A549 (cell line): ENCODE measurements at places on chromosomes 1 and 21.
A peak's percentile ranks its signal among the peaks of the same experiment; 100 is the strongest.

- DNase-seq: no peak
These were observed 34.6 kb upstream of the SLC45A1 start for GRCh38 chr1:8283058-8283884.

- no peak for DNase-seq
These were observed 20.4 kb downstream of the DEGS1 start for GRCh38 chr1:224203243-224204016.

DNA sequence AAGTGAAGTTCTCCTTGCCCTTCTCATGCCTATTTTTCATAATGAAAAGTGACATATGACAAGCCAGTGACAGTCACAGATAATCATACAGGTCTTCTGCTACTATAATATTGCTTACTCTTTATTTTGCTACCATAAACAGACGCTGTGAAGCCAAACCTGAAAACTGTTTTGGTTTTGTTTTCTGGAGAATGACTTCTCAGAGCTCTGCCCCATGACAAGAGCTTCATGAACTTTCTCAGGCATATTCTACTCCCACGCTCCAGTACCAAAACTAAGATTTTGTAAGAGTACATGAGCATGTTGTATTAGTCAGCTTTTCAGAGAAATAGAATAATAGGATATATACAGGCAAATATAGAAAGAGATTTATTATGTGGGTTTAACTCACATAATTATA is 64.3 kb upstream of the VTCN1 start:
- no peak for DNase-seq

DNA sequence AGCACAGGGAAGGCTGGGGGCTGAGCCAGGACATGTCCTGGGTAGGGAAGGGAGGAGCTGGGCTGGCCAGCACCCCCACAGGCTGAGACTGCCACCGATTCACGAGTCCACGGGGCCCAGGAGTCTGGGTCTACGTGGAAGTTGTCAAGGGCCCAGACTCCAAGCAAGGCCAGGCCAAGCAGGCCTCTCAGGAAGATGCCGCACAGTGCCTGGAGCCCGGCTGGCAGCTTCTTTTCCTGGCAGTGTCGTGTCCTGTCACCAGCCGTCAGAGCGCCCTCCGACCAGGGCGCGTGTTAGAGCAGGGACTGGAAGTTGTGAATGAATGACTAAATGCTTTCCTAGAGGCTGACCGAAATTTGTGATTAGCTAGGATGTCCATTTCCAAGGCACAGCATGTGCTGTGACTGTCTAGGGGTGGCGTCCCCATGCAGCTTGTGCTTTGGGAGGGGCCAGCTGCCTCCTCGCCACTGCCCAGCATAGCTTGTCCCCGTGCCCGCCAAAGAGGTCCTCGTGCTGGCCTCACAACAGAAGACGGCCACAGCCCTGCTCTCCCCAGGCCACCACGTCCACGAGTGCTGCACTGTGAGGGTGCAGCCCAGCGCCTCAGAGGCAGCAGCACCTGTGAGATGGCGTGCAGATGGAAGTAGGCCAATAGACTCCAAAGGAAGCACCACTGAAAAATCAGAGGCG is 147.4 kb upstream of the COL6A1 start:
- no peak for DNase-seq

DNA sequence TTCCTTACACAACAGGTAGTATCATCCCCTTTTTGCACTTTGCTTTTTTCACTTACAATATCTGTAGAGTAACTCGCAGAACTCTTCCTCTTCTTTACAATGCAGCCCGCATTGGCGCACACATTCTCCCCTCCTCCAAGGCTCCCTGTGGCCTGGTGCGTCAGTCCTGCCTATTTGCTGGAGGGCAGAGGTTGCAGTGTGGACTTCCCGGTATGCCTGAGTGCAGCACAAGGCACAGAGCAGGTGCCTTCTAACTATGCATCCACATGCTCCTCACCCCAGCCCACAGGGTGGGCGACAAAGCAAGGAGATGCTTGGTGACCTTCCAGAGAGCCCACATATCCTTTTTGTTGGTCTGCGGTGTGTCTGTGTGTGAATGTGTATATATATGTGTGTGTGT is 53.3 kb downstream of the ARHGEF11 start:
- no peak for DNase-seq

- no peak for DNase-seq
These were observed 32.3 kb downstream of the RRAGC start for GRCh38 chr1:38827318-38827717.

DNA sequence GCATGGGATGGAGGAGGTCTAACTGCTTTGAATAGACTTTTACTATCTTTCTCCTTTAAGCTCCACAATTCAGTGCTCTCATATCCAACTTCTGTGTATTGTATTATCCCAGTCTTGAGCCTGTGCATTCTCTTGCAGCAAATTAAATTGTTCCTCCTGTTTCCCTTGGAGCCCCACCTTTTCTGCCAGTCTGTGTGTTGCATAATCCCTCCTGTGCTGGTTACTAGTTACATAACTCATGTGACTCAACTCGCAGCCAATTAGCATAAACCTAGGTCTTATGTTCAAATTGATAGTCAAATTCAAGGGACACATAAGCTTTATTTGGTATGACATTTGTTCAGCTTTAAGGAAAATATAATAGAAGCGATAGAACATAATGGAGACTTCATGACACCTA is 1863.5 kb downstream of the MRPL39 start:
- no peak for DNase-seq

DNA sequence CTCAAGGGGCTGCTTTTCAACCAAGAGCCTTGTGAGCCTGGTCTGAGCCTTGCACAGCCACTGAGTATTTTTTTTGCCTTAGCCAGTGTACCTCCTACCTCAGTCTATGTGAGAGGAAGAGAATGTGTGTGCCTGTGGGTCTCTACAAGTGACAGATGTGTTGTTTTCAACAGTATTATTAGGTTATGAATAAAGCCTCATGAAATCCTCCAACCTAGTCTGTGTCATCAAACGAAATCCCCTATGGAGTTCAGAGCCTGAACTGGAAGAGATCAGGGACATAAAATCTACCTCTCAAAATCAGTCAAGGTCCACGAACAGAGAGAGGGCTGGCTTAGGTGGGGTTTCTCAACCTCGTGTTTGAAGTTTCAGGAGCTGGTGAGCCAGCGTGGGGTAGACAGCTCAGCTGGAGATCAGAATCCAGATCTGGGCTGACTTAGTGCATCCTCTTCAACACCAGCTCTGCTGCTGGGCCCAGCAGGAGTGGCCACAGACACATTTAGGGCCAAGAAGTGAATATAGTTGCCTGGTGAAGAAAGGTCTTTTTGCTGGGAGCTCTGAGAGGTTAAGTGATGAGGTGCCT is 8.2 kb downstream of the XKR8 start:
- DNase-seq: no peak

GRCh38 chr1:194809215-194809614 is 1622.8 kb upstream of the B3GALT2 start:
- no peak for DNase-seq

- DNase-seq: no peak
These were observed 19.1 kb downstream of the MARCKSL1 start for GRCh38 chr1:32316903-32317277.

DNA sequence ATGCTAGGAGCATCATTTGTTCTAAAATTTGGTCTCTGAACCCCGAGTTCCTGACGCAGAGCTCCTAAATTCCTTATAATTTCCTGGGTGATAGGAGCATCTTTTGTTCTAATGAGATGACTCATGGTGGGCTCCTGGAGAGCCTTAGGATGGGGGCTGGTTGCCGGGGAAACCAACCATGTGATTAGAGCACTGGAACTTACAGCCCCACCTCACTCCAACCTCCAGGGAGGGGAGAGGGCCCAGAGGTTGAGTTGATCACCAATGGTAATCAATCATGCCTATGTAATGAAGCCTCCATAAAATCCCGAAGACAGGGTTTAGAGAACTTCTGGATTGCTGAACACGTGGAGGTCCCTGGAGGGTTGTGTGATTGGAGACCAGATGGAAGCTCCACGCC is 7.7 kb downstream of the SHISAL2A start:
- no peak for DNase-seq

- no peak for DNase-seq
These were observed 38.6 kb downstream of the FMO4 start for GRCh38 chr1:171352554-171352953.

- DNase-seq: no peak
These were observed 6.5 kb downstream of the S100A9 start for GRCh38 chr1:153364156-153364555.

DNA sequence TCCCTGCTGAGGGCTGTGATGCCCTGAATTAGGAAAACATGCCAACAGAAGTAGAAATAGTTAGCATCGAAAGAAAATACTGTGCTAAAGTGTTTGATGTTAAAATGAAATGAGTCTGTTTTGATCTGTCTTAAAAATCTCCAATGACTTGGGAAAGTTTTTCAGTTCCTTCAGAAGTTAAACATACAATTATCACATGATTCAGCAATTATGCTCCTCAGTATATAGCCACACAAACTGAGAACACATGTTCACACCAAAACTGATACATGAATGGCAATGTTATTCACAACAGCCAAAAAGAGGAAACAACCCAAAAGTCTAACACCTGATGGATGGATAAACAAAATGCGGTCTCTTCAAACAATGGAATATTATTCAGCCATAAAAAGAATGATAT is 130.6 kb downstream of the PTPN14 start:
- DNase-seq: no peak

DNA sequence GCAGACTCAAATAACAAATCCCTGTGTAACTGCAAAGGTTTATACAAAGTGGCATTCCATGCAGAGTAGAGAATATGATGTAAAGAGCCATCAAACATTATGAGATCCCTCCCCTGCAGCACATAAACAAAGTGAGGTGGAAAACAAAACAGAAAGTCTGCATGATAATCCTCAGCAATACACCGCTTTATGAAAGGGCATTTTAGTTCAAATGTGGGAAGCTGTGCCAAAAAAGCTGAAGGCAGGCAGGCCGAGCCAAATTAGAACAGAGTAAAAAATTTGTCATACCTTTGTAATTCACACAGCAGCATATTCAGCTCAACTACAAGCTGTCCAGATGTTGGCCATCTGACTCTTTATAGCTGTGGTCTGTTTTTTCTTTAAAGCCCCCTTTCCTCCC is 113.5 kb downstream of the LHX9 start:
- DNase-seq: no peak

DNA sequence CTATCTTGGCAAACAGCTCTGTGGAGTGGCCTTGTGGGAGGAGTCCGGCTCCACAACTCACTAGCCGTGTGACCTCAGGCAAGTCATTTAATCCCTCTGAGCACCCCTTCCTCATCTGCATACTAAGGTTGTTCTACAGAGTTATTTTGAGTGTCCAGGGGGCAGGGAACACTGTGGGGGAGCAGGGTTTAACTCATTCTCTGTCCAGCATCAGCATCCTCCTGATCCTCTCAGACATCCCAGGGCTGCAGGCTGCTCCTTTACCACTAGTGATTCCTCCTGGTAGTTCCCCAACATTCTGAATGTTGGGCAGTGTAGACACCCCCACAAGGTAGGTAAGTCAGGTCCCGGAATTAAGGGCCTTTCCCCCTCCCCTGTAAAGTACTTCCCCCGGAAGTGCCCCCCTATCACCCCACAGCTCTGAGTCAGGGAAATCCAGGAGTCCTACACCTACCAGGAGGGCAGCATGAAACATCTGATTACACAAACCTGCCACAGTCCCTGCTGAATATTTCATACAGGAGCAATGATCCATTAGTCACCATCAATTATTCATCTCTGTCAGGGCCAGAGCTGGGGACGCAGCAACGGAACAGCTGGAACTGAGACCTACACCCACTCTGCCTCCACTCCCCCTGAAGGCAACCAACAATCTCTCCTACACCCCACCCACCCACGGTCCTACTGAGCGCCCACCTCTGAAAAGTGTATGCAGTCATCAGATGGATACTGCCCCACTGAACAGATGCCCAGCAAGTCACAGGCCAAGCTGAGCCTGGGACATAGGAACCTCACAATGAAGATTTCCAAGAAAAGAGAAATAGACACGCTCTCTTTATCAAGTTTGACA is 20.5 kb downstream of the SYT2 start:
- DNase-seq: no peak

DNA sequence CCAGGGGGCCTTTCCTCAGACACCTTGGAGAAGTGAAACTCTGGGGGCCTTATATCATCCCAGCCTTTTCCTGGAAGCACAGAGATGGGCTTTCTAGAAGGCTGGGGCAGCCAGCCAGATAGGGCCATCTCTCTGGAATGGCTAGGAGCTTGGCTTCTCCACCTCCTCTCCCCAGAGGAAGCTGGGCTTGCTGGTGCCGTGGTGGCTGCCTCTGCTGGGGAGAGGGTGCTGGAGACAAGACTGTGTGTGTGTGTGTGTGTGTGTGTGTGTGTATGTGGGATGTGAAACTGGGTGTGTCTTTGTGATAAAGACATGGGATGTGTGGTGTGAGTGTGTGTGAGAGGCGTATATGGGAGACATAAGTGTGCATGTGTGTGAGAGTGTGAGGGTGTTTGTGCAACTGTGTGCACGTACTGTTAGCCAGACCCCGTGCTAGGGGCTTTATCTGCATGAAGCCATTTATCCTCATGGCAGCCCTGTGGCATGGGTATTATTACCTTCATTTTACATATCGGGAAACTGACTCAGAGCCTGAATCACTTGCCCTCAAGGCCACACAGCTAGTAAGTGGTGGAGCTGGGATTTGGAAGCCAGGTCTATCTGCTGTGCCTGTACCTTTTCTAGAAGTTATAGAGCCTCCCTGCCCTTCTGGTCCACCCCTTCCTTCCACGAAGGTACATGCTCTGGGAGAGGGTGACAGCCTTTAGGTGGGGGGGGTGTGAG is 44.2 kb downstream of the PTPRU start:
- DNase-seq: no peak

DNA sequence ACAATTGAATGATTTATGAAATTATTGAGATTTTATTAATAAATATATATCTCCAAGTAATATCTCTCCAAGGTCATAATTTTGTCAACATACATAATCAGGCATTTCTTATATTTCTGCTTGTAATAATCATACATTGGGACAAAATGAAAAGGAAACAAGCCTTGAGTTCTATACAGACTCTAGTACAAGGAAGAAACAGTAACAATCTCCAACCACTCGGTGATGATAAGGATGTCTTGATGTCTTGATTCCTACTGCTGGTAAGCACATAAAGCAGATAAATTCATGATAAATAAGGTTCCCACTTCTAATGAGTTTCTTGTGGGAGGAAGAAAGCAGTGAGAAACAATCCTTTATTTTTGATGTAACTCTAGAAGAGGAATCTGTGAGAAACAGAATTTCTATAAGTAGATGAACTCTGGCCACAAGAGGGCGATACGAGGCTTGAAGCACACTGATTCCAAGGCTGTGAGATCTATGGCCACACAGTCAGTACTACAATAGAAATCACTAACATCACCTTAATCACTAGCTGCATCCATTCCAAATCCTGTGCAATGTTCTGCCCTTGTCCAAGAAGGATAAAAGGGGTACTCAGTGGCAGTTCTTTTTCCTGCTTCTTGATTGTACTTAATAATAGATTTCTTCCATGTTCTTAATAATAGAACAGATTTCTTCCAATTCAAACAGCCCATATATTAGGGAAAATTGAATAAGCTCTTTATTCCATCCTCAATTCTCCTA is 41.4 kb upstream of the LRRC8B start:
- DNase-seq: peak; percentile 33

DNA sequence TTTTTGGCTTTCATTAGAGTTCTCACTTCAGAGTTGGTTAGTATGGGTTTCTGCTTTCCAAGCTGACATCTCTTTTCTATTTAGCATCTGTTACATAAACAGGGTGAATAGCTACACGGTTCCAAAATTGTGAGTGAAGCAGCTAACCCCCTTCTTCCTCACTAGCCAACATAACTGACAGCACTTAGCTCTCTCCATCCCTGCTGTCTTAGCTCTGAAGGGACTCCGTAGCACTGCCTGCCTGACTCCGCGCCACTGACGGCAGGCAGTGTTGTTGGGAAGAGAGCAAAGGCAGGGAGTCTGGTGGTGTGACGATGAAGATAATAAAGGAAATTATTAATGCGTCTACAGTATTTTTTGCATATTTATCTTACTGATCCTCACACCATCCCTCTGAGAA is 247.0 kb downstream of the PTBP2 start:
- no peak for DNase-seq

GRCh38 chr1:151156515-151156819 is at the start of gene TNFAIP8L2:
Gene TNFAIP8L2 (plus strand): TSS chr1:151156649. CDS start chr1:151158698, 2,049 bp downstream.
- DNase-seq: no peak
